ENCODE measurements at places on chromosomes 2 and 18. TPM values are rescaled to one million over a fixed set of nuclear protein-coding genes. Genes with fewer than 3 reads are reported as not detected.

Gene CDCA7
- 41.0 TPM for total RNA-seq

DNA sequence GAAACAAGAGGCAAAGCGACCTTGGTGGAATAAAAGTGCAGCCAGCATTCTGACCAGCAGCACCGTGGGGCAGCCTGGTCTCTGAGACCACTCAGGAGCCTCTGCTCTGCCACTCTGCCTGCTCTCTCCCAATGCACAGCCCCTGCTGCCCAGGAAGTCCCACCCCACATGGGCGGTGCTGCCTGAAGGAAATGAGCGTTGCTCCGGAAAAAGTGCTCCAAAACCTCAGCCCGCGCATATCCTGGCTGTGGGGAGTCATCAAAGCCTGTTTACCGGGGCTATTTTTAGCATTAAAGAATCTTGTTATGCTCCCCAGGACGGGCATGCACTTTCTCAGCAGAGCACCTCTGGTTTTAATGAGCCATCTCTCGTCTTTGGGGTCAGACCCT lies 54.5 kb downstream of the EPAS1 start:
- H3K36me3 ChIP-seq: no peaks in the 10 kb centered on the region
- H3K4me3 ChIP-seq: peak overlapping the region; percentile 28

Gene IER3IP1
- 7.9 TPM for total RNA-seq

- no peak overlapping the region for H3K4me3 ChIP-seq
- H3K4me1 ChIP-seq: no peaks in the 10 kb centered on the region
- H3K36me3 ChIP-seq: no peaks in the 10 kb centered on the region
- no peak overlapping the region for H3K27ac ChIP-seq
Measured at GRCh38 chr18:34223164-34223892, 1.4 kb downstream of the NOL4 start.

All from GM12878 (cell line).